ENCODE measurements at places on chromosomes 13 and 19.

DNA sequence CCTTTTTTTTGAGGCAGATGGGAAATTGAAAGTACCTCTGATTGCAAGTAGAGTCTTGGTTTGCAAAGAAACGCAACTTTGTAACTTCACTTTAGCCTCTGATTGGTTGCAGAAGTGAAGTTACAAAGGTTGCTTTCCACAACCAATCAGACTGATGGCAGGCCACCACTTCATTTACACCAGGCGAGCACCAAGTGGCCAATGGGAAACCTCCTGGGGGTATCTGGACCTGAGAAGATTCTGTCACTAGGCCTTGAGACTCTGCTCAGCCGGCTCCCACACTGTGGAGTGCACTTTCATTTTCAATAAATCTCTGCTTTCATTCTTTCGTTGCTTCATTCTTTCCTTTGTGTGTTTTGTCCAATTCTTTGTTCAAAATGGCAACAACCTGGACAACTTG lies 19.1 kb downstream of the PEPD start:
- DNase-seq, result peak; percentile 9

- no peak for DNase-seq
Measured at GRCh38 chr13:42820451-42820850, 39.1 kb downstream of the FAM216B start.

DNA sequence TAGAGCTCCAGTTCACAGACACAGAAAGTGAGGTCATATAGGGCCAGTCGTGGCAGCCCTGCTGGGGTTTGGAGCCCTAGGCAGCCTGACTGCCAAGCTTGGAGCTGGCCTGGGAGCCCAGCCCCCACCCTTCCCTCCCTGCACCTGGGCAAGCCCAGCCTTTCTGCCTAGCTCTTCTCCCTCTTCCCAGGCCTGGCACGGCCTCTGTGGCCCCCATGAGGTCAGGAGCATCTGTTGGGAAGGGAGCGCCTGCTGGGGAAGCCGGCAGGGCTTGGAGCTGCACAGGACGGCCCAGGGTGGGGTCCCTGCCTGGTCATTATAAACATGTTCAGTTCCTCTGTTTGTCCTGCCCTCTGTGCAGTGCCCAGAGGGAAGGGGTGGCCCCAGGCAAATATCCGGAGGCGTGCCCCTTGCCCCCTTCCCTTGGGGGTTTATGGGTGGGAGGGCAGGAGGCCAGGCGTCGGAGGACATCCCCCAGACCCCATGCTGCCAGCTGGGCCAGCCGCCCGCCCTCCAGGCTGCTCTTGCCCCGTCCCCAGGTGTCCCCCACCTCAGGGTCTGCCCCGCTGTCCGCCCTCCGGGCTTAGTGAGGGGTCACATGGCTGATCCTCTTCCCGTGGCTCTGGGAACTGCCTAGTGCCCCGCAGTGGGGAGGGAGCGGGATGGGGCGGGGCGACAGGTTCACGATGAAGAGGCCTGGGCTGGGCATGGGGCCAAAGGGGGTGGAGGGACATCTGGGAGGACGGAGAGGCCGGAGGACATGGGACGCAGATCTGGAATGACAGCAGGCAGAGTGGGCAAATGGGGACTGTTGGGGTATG lies 30.0 kb upstream of the NCCRP1 start:
- no peak for DNase-seq

DNA sequence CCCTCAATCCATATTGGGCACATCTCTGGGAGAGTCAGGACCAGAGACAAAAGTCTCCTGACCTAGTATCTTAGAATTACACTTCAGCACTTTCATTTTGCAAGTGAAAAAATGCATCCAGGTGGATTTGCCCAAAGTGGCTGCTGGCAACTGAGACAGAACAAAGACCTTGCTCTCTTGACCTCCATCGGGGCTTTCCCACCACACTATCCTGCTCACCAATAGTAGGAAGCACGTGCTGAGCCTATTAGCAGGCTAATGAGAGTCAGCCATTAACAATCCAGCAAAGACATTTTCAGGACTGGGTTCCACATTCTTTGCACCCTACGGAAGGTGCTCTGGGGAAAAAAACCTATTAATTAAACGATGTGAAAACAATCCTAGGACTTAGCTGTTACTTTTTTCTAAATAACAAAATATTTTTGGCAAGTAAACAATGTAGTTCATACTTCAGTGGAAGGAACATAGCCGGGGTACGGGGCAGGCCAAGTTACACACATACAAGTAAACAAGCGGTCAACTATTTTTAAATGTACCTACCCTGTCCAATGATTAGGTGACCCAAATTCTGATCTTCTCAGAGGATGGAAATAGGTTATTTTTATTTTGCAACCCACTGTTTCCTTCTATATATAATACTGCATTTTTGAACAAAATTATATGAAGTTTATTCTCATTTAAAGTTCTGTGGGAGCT lies 78.6 kb downstream of the CDADC1 start:
- no peak for DNase-seq

- DNase-seq, result no peak
Measured at GRCh38 chr13:99864627-99864990, 107.0 kb downstream of the ZIC5 start.

DNA sequence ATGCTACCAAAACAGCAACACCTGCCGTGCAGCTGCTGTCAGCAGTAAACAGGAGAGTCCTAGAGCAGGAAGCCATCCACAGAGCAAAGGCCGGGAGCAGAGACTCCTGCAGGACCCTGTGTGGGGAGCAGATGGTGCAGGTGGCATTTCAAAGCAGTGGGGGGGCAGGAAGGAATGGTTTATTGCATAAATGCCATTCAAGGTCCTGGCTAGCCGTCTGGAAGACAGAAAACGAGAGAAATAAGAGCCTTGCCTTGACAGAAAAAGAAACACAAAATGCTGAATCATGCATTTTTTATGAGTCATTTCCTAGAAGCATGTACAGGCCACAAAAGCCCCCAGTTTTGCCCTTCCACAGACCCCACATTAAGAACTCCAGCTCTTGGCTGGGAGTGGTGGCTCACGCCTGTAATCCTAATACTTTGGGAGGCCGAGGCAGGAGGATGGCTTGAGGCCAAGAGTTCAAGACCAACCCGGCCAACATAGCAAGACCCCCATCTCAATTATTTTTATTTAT lies 5.4 kb downstream of the RSPH6A start:
- no peak for DNase-seq

DNA sequence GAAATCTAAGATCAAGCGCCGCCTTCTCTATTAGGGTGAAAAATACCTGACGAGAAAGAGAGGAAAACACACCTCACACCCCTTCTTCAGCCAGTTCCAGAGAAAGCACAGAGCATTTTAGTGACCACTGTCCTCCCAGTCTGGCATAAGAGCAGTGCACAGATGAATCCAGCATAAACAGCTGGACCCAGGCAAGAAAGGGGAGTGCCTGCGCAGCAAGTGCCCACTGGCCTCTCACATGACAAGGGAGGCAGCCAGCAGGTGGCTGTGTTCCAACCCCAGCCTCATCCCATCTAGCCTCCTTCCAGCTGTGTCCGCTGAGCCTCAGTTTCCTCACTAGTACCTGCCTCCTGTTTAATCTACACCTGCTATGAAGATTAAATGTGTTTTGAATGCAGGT lies 8.0 kb downstream of the MED26 start:
- no peak for DNase-seq

DNA sequence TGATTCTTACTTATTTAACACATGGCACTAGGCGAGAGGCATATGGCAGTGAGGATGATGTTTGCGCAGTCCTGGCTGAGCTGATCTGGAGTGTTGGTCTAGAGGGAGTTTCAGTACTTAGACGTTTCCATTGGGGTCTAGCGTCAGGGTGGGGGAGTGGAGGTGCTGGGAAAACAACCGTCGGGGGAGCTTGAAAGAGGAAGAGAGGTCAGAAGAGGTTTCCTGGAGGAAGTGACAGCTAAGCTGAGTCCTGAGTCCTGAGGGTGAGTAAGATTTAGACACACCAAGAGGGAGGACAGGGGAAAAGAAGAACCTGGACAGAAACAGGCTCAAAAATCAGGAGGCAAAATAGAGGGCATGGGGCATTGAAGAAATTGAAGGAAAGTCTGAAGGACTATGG lies 81.4 kb downstream of the ALOX5AP start:
- no peak for DNase-seq

DNA sequence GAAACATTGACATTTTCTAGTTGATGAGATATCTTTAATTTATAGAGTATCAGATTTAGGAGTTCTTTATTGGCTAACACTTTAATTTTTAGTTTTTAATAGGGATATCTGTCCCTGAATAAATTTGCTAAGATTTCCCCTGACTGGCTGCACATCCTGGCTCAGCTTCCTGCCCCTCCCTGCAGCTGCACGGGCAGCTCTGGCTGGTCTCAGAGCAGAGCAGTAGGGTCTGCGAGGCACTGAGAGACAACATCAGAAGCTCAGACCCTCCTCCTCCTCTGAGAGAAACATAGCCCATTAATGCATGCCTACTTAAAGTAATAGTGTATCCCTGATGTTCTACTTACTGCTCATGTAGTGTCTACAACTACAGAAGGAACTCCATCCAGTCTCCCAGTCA lies 139.2 kb downstream of the TNFSF13B start:
- no peak for DNase-seq

- DNase-seq, result no peak
Measured at GRCh38 chr13:112213467-112214255, 146.7 kb downstream of the SOX1 start.

- DNase-seq, result no peak
Measured at GRCh38 chr19:55913643-55914268, 18.4 kb downstream of the NLRP13 start.

GRCh38 chr13:80866921-80867320 lies 526.0 kb upstream of the SPRY2 start:
- DNase-seq, result no peak

DNA sequence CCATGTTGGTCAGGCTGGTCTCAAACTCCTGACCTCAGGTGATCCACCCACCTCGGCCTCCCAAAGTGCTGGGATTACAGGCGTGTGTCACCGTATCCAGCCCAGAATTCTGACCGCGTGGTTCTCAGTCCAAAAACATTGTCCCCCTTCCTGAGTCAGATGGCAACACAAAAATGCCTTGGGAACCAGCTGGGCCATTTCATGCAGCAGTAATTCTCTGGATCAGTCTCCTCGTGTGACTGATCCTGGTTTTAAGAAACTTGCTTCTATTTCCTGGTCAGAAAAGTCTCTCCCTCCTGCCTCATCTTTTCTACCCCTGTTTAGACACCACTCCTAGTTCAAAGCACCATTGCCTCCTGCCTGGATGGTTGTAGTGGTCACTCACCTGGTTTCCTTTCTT lies 60.9 kb upstream of the USP29 start:
- DNase-seq, result no peak

DNA sequence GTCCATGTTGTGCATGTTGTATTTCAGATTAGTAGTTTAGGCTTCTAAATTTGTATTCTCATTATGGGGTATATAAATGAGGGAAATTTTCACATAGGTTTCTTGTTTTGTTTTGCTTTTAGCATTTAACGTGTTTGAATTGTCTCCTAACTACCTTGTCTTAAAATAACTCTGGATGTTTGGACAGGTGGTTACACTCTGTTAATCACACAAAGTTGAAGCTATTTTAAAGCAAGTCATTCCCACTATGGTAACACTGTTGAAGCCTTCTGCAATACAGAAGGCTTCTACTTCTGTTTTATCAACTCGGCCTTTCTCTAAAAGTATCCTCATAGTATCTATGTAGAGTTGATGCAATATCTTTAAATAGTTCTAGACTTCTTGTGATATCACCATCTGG lies 245.3 kb upstream of the HTR2A start:
- no peak for DNase-seq

DNA sequence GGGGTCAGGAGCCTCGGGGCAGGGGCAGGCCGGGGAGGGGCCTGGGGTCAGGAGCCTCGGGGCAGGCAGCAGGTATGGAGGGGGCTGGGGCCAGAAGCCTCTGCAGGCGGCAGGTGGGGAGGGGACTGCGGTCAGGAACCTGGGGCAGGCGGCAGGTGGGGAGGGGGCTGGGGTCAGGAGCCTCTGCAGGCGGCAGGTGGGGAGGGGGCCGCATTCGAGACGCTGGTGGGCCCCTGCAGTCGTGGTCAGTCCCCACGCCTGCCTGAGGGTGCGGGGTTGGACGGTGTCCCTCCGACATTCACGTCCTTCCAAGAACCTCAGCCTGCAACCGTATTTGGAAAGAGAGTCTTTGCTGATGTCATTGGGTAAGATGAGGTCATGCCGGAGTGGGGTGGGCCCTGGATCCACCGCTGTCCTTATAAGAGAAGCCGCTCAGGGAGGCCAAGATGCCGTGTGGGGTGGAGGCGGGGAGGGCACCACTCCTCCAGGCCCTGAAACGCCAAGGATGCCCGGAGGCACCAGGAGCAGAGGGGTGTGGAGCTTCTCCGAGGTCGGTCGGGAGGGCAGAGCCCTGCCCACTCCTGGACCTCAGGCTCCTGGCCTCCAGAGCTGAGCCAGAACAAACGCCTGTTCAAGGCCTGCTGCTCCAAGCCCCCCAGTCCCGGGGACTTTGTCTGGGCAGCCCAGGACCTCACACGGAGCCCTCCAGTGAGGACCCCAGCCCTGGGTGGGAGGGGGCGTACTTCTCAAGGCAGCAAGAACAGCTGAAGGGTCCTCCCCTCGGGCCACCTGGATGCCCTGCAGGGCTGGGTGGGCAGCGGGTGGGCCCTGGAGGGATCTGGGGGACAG lies 30.1 kb downstream of the PIP5K1C start:
- peak; percentile 92 for DNase-seq

GRCh38 chr13:51539887-51540286 lies 44.4 kb upstream of the WDFY2 start:
- DNase-seq, result no peak

DNA sequence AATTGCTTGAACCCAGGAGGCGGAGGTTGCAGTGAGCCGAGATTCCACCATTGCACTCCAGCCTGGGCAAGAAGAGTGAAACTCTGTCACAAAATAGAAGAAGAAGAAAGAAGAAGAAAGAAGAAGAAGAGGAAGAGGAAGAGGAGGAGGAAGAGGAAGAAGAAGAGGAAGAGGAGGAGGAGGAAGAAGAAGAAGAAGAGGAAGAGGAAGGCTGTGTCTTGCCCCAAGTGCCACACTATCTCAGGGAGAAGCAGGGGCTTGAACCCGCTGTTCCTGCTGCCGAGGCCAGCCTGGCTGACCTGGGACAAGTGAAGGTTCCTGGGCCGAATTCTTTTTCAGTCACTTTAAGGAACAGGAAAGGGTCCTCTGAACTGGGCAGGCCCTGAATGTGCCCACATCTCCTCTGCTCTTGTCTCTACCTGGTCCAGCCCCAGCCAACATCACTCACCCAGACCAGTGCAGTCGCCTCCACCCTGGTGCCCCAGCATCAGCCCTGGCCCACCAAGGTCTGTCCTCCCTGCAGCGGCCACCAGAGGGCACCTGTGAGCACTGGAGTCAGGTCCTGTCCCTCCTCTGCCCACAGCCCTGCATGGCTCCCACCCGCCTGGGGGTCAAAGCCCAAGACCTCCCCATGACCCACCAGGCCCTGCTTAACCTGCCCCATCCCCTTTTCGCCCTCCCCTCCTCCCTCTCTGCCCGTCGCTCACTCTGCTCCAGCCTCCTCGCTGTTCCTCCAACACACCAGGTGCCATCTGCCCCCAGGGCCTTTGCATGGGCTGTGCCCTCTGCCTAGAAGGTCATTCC lies 20.0 kb downstream of the TICAM1 start:
- peak; percentile 85 for DNase-seq

- DNase-seq, result no peak
Measured at GRCh38 chr19:33910922-33911321, 114.3 kb downstream of the KCTD15 start.
